Bone marrow (tissue), 2 donors: ENCODE measurements at places on chromosomes 5 and 9.

- no peak for DNase-seq
These were observed 41.0 kb downstream of the TMEM38B start for GRCh38 chr9:105735366-105735765.

DNA sequence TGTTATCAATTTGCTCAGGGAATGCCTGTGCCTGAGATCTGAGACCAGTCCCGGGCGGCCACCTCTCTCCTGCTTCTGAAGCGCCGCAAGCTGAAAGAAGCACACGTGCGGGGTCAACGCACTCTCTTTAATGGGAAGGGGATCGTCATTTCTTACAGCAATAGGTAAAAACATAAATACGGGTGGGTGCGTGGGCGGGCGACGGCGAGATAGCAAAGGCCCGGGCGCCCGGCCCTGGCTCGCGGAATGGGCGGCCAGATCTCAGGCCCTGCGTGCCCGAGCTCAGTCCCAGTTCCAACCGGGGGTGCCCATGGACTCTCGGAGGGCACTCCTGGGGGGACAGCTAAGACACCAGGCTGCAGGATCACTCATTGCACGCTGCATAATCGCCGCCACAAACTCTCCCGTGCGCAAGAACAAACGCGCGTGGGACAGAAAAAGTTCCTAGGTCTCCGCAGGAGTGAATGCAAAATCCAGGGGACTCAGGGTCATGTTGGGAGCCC lies 3.0 kb downstream of the NKX2-5 start:
- DNase-seq: no peak

- DNase-seq: no peak
These were observed 100.0 kb upstream of the IFNK start for GRCh38 chr9:27423915-27424710.

- no peak for DNase-seq
These were observed 2.9 kb upstream of the CNTRL start for GRCh38 chr9:121071756-121072421.

DNA sequence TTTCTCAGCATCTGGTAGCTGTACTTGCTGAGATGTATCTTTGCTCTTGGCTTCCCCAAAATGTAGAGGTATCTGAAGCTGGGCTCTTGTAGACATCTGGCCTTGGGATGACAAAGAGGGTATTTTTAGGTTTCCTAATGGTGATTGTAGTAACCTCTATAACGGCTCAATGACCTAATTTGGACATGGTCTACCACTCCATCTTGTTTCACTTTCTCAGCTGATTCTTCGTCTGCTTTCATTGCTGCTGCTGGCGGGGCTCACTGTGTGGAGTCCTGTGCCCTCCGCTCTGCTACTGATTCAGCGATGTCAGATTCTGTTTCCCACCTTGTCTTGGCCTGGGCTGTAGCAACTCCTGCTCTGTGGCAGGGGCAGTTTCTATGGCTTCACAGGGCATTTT lies 12.7 kb upstream of the MARCHF11 start:
- DNase-seq: no peak

- peak; percentile 15 for DNase-seq
These were observed 46.6 kb upstream of the IPPK start for GRCh38 chr9:92716557-92716956.

DNA sequence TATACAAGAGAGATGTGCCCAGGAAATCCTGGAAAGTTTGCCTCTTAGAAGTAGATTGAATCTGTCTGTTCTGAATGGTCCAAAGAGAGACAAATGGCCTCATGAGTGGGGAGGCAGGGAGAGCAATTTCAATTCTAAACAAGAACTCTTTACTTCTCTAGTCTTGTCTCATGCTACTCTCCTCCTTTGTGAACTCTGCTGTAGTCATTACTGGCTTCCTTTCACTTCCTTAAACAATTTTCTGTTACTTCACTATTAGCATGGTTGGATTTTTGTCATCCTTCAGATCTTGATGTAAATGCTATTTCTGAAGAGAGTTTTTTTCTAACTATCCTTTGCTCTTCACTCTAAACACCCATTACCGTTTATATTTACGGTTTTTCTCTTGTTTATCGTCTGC lies 54.0 kb upstream of the GRIN3A start:
- no peak for DNase-seq

DNA sequence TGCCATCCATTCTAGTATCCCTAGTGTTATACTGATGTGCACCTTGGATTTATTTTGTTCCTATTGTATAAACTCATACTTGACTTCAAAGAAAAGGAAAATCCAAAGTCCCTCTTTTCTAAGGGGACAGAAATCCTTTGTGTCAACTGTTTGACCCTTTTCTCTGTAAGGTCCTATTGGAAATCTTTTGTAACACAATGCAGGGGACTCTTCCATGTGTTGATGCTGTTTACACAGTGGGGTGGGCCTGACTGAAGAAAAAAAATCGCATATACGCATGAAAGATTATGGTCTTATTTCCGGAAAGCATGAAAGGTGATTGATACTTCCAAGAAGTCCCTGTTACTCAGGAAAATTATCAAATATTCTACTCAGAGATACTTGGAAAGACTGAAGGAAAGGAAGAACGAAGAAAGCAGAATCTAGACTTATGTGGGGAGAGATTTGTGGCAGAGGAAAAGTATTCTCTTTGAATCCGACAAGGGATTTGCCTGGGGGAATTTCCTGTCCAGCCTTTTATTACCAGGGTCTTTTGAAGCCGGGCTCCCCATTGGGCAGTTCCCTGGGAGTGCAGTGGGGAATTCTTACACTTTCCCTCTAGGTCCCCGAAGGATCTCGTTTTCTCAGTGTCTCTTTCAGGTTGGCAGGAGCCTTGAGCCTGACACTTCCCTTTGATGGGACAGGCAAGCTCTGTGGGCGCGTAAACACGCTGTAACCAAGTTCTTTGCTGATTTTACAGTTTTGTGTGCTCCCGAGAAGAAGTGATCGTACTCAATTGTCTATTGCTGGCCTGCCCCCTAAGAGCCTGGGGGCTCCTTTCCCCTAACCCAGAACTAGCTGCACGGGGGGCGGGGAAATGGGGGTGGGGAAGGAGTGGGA lies 779 bp upstream of the VCAN start:
- no peak for DNase-seq
